MCF 10A (cell line): ENCODE measurements at places on chromosomes 16 and 17.

DNA sequence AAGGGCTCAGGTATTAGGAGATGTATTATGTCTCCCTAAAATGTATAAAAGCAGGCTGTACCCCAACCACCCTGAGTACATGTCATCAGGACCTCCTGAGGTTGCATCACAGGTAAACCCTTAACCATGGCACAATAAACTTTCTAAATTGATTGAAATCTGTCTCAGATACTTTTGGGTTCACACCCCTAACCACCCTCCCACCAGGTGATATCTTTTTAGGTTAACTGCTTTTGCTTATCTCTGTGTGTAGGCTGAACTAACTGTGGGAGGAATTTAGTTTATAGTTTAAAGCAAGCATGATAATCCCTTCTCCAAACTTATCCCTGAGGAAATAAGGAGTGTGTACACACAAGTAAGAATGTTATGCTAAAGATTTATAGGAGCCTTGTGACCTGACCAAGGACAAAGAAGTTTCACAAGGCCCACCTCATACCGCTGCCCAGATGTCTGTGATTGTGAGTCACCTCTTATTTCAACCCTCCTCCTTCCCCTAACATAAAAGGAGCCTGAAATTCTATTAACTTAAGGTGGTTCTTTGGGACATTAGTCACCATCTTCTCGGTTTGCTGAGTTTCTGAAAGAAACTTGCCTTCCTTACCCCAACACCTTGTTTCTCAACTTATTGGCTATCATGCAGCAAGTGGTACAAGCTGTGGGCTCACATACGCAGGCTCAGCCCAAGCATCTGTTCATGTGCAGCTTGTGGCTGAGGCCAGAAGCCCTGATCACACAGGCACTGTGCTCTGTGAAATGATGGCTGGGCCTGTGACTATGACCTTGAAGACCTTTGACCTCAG, 11.3 kb downstream of the PRSS22 start:
- H3K27me3 ChIP-seq = peaks cover 13% of the 10 kb centered on the region
- H3K27ac ChIP-seq = peak overlapping the region; percentile 80
- no peaks in the 10 kb centered on the region for H3K36me3 ChIP-seq
- peaks cover 11% of the 10 kb centered on the region for H3K4me1 ChIP-seq
- peak overlapping the region; percentile 13 for H3K4me3 ChIP-seq

DNA sequence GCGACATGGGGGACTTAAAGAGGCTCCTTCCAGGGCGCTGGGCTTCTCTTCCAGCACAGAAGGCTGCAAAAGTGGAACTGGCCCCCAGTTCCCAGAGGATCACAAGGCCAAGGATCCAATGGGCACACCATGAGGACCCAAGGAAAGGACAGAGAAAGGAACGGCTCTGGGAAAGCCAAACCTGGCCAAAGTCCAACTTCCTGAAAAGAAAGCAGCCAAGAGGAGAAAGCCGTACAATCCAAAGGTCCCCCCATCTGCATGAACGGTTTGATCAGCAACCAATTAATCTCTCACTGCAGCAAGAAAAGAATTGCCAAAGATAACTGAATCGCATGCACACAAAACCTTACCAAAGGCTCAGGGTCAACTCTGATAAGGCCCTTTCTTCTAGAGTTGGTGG, 19.8 kb upstream of the ICAM2 start:
- no peak overlapping the region for H3K27ac ChIP-seq
- no peaks in the 10 kb centered on the region for H3K4me1 ChIP-seq
- no peak for DNase-seq

GRCh38 chr16:66419527-66419926, 7.6 kb upstream of the BEAN1 start:
- no peaks in the 10 kb centered on the region for H3K36me3 ChIP-seq
- no peak for DNase-seq
- no peaks in the 10 kb centered on the region for H3K27me3 ChIP-seq
- no peak overlapping the region for H3K4me3 ChIP-seq
- H3K4me1 ChIP-seq = peaks cover 15% of the 10 kb centered on the region
- no peak overlapping the region for H3K27ac ChIP-seq

GRCh38 chr17:83071966-83072562, 7.3 kb upstream of the METRNL start:
- DNase-seq = no peak
- H3K36me3 ChIP-seq = no peaks in the 10 kb centered on the region
- H3K4me3 ChIP-seq = no peak overlapping the region
- no peaks in the 10 kb centered on the region for H3K4me1 ChIP-seq

- no peak for DNase-seq
- peaks cover 19% of the 10 kb centered on the region for H3K27me3 ChIP-seq
- no peaks in the 10 kb centered on the region for H3K36me3 ChIP-seq
- H3K27ac ChIP-seq = no peak overlapping the region
- H3K4me1 ChIP-seq = peaks cover 7% of the 10 kb centered on the region
Measured at GRCh38 chr16:24071666-24072360, 184.3 kb upstream of the CACNG3 start.

DNA sequence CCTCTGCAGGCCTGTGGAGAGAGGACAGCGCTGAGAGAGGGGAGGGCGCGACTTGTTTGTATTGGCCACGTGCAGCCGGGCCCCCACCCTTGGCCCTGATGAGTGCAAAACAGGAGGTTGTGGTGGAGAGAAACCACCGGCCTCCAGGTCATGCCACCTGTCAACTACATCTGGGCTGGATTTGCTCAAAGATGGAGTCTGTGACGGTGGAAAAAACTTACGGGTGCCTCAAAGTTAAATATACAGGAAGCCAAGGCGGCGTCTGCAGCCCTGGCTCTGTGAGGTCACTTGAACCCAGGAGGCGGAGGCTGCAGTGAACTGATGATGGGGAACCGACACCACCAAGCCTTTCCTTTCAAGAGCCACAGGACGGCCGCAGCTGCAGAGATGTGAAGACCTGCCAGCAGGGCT, 15.7 kb downstream of the C16orf74 start:
- DNase-seq = no peak
- no peak overlapping the region for H3K27ac ChIP-seq
- H3K36me3 ChIP-seq = peaks cover 24% of the 10 kb centered on the region
- peaks cover 6% of the 10 kb centered on the region for H3K4me1 ChIP-seq

GRCh38 chr17:76642032-76642561, 1.5 kb downstream of the ST6GALNAC1 start:
- H3K27me3 ChIP-seq = peaks cover 20% of the 10 kb centered on the region
- no peak overlapping the region for H3K4me3 ChIP-seq
- peaks cover 22% of the 10 kb centered on the region for H3K4me1 ChIP-seq
- H3K27ac ChIP-seq = peak overlapping the region; percentile 49
- DNase-seq = no peak

- no peak within 1 kb of the TSS for H3K27ac ChIP-seq
- no peak within 1 kb of the TSS for H3K4me3 ChIP-seq
- no peaks in the 10 kb centered on the region for H3K4me1 ChIP-seq
- no peaks in the 10 kb centered on the region for H3K27me3 ChIP-seq
- no peak for DNase-seq
Measured at GRCh38 chr17:82317394-82318168, at the start of gene CD7. CD7 (minus strand) TSS chr17:82317608; CDS start chr17:82317495, 113 bp downstream.

- DNase-seq = no peak
- no peaks in the 10 kb centered on the region for H3K4me1 ChIP-seq
- H3K36me3 ChIP-seq = peaks cover 60% of the 10 kb centered on the region
- H3K27ac ChIP-seq = no peak overlapping the region
- no peak overlapping the region for H3K4me3 ChIP-seq
- no peaks in the 10 kb centered on the region for H3K27me3 ChIP-seq
Measured at GRCh38 chr16:71676236-71676635, 48.3 kb downstream of the PHLPP2 start.

DNA sequence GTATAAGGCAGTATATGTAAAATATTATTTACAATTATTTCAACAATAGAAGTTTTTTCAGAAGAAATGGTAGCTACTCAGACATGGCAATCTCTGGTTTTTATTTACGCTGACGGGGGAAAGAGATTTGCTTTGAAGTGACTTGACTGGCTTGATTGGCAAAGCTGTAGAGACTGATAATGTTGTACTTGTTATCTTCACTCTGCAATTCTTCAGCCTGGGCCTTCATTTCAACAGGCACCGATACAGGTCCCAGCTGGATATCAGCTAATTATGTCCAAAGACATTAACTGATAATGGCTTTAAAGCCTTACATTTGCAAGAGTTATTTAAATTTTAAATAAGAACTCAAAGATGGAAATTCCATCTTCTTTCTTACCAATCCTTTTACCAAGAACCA, 151.4 kb upstream of the HS3ST3A1 start:
- H3K4me1 ChIP-seq = peaks cover 11% of the 10 kb centered on the region
- no peak overlapping the region for H3K4me3 ChIP-seq
- no peaks in the 10 kb centered on the region for H3K27me3 ChIP-seq

- peaks cover 6% of the 10 kb centered on the region for H3K36me3 ChIP-seq
- no peaks in the 10 kb centered on the region for H3K4me1 ChIP-seq
- no peaks in the 10 kb centered on the region for H3K27me3 ChIP-seq
Measured at GRCh38 chr17:66483906-66484305, 181.5 kb downstream of the PRKCA start.

DNA sequence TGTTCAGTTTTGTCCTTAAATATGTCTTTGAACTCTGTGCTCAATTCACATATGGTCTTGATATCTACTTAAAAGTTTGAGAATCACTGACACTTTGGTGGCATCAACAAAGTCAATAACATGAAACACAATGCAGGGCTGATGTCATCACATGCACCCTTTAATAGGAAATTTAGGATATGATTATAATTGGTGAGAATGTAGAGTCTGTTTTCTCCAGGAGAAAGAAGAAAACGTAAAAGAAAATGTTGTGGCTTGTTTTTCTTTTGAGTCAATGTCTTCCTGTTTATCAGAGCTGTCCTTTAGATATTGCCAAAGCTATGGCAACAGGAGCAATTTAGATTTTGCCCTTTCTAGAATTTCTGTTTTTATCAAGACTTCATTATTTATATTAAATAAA, 396.9 kb downstream of the CDH13 start:
- no peak overlapping the region for H3K4me3 ChIP-seq
- H3K27ac ChIP-seq = no peak overlapping the region
- H3K27me3 ChIP-seq = no peaks in the 10 kb centered on the region
- H3K4me1 ChIP-seq = no peaks in the 10 kb centered on the region
- no peak for DNase-seq

DNA sequence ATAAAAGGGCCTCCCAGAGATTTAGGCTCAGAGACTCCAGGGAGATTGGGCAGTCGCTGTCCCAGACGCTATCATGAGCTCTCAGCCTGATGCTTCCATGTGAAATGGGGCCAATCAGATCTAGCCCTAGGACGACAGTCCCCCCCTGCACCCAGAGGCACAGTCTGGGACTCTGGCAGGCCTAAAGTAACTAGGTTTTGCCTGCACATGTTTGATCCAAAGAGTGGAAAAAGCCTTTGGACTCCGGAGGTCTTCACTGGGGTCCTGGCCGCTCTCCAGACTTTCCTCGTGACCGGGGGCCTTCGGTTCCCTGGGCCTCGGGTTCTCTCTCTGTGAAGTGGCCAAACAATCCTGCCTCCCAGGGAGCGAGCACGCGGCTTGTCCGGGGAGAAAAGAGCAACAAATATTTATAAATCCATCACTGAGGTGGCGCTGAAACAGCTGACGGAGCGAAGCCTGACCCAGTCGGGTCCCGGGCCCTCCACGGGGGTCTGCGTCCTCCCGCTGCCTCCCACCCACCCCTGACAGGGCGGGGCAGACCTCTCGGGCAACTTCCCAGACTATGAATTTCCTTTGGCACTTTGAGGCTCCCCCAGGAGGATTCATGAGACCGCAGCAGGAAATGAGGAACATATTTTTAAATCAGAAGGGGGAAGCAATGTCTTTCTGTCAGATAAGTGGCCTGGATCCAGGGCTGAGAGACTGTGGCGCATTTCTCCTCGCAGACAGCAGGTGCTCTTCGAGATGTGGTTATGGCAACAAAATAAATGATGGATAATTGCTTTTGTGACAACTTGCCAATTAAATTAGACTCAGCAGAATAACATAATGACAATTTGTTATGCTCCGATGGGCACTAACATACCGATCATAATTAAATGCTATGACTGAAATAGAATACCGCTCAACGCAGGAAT, 38.9 kb downstream of the MRPS23 start:
- no peak for DNase-seq
- H3K4me1 ChIP-seq = no peaks in the 10 kb centered on the region
- H3K4me3 ChIP-seq = no peak overlapping the region
- no peak overlapping the region for H3K27ac ChIP-seq

- peaks cover 17% of the 10 kb centered on the region for H3K4me1 ChIP-seq
- H3K27ac ChIP-seq = no peak overlapping the region
- no peak overlapping the region for H3K4me3 ChIP-seq
- H3K36me3 ChIP-seq = no peaks in the 10 kb centered on the region
- H3K27me3 ChIP-seq = peaks cover 21% of the 10 kb centered on the region
Measured at GRCh38 chr17:73870473-73870872, 226.2 kb upstream of the SDK2 start.

GRCh38 chr17:64032081-64032480, 11.6 kb upstream of the ICAM2 start:
- DNase-seq = no peak
- peaks cover 14% of the 10 kb centered on the region for H3K36me3 ChIP-seq
- no peaks in the 10 kb centered on the region for H3K4me1 ChIP-seq
- H3K27me3 ChIP-seq = no peaks in the 10 kb centered on the region
- no peak overlapping the region for H3K27ac ChIP-seq

DNA sequence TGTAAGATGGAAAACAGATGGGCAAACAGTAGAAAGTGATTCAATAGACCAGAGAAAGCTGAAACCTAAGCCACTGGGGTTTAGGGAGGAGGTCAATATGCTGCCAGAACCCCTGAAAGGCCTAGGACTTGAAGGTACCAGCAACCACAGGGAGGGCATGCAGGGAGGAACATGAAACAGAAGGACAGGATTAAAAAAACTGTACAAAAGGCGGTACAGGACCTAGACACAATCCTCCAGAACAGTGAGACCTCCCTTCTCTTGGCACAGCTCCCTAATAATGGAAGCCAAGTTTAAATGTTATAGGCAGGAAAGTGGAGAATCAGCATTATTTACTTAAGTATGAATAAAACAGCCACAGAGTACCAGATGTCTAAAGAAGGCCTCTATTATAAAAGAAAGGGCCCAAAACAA, 105.5 kb downstream of the SPAG9 start:
- no peaks in the 10 kb centered on the region for H3K27me3 ChIP-seq
- H3K27ac ChIP-seq = peak overlapping the region; percentile 14
- peaks cover 72% of the 10 kb centered on the region for H3K36me3 ChIP-seq
- no peak overlapping the region for H3K4me3 ChIP-seq

DNA sequence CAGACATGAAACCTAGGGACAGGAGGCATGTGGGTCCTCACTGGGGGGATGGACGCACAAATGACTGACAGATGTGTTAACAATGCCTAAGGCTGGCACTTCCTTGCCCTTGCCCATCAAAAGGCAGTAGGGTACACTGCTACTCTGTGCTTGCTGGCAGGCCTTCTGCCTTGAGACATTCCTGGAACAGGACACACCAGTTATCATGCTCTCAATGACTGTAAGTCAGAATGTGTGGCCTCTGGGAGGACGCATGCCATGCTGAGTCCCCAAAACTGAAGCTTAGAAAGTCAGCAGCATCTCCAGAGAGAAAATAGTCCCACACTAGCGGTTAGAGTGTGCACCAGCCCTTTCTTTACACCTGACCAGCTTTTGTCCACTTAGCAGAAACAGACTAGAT, 16.1 kb upstream of the SREBF1 start:
- peaks cover 22% of the 10 kb centered on the region for H3K36me3 ChIP-seq
- H3K27ac ChIP-seq = no peak overlapping the region
- H3K4me1 ChIP-seq = peaks cover 6% of the 10 kb centered on the region
